HuH-7.5 (cell line): ENCODE measurements at places on chromosomes 7 and 10.

DNA sequence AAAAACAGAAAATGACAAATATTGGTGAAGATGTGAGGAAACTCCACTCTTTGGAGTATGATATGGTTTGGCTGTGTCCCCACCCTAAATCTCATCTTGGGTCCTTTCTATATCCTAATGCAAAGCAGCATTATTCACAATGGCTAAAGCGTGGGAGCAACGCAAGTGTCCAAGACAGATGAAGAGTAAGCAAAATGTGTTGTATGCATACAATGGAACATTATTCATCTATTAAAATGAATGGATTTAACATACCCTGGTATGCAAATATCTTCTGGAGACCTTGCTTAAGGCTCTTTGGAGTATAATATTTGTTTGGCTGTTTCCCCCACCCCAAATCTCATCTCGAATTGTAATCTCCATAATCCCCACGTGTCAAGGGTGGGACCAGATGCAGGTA is 839.8 kb upstream of the POM121L12 start:
- DNase-seq: no peak

DNA sequence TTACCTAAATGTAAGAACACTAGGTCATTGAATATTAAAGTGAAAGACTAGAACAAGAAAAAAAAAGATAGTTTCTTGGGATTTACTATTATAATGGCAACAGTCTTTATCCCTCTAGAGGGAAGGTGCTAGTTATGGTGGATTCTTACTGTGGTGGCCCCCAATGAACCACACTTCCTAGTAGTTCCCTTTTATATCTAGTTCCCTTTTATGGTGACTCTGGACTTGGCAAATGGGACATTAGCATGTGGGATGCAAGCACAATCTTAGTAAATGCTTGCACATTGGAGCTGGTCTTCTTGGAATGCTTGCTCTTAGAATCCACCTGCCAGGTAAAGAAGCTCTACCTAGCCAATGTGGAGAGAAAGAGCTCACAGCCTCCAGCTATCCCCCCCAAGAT is 430.2 kb downstream of the LRMDA start:
- DNase-seq: no peak

- DNase-seq: no peak
Observed at GRCh38 chr10:58956926-58957325, 219.5 kb upstream of the PHYHIPL start.

DNA sequence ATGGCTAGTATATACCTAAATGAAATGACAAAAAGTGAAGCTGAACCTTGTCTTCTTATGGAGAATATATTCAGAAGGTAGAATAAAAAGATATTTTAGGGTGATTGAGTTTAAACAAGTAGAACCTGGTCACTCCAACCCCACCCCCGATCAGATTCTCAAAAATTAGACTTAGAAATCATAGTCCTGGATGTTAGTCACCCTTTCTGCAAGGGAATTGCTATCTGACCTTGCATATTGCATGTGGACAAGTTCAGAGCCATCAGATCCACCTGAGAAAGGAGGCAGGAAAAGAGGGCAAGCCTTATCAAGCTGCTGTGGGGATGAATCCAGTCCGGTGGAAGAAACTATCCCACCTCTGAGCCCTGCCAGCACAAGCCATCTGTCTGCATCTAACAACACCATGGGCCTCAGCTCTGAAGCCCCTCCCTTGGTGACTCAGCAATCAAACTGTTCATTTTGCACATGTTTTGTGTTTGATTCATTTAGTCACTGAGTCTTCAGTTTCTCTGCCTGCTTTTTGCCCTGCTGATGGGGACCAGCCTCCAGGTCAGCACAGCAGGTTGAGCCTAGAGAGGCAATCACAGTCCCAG is 727.3 kb downstream of the AUTS2 start:
- DNase-seq: no peak

GRCh38 chr7:43904533-43905208 is 1.7 kb downstream of the URGCP start:
- no peak for DNase-seq

GRCh38 chr10:102230264-102230860 is 4.3 kb downstream of the ELOVL3 start:
- peak; percentile 63 for DNase-seq

DNA sequence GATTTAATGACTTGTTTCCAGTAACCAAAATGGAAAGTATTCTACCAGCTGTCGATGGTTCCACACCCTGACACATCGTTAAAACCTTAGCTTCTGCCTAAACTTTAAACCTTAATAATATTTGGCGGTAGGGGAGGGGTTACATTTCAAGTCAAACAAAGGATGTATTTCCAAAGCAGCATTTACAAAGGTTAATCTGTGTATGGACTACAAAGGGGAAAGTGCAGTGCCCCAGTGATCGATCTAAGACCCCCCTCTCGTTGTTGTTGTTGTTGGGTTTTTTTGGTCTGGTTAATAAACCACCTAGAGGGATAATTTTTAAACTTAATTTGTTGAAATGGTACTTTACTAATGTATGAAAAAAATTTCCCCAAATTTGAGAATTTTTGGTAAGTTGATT is 1.1 kb upstream of the STEAP2 start:
- peak; percentile 12 for DNase-seq
